ENCODE measurements at places on chromosomes 5 and 9.

- no peaks in the 10 kb centered on the region for H3K4me1 ChIP-seq
- H3K27ac ChIP-seq = no peak overlapping the region
- no peak for DNase-seq
- no peaks in the 10 kb centered on the region for H3K36me3 ChIP-seq
These were observed 653.7 kb downstream of the NR2F1-AS1 start for GRCh38 chr5:92927291-92927778.

- no peak for DNase-seq
- no peaks in the 10 kb centered on the region for H3K4me1 ChIP-seq
- H3K27me3 ChIP-seq = no peaks in the 10 kb centered on the region
- no peaks in the 10 kb centered on the region for H3K36me3 ChIP-seq
- H3K4me3 ChIP-seq = no peak overlapping the region
- H3K27ac ChIP-seq = no peak overlapping the region
These were observed 21.7 kb downstream of the FAT2 start for GRCh38 chr5:151569132-151570046.

- no peaks in the 10 kb centered on the region for H3K36me3 ChIP-seq
- H3K27me3 ChIP-seq = no peaks in the 10 kb centered on the region
- H3K4me1 ChIP-seq = no peaks in the 10 kb centered on the region
- no peak overlapping the region for H3K27ac ChIP-seq
- DNase-seq = peak; percentile 18
These were observed 40.3 kb downstream of the SLC24A2 start for GRCh38 chr9:19748278-19749126.

- H3K4me1 ChIP-seq = peaks cover 6% of the 10 kb centered on the region
- DNase-seq = no peak
- H3K27ac ChIP-seq = no peak overlapping the region
- H3K27me3 ChIP-seq = no peaks in the 10 kb centered on the region
- no peaks in the 10 kb centered on the region for H3K36me3 ChIP-seq
These were observed 20.6 kb upstream of the CAST start for GRCh38 chr5:96641368-96642280.

DNA sequence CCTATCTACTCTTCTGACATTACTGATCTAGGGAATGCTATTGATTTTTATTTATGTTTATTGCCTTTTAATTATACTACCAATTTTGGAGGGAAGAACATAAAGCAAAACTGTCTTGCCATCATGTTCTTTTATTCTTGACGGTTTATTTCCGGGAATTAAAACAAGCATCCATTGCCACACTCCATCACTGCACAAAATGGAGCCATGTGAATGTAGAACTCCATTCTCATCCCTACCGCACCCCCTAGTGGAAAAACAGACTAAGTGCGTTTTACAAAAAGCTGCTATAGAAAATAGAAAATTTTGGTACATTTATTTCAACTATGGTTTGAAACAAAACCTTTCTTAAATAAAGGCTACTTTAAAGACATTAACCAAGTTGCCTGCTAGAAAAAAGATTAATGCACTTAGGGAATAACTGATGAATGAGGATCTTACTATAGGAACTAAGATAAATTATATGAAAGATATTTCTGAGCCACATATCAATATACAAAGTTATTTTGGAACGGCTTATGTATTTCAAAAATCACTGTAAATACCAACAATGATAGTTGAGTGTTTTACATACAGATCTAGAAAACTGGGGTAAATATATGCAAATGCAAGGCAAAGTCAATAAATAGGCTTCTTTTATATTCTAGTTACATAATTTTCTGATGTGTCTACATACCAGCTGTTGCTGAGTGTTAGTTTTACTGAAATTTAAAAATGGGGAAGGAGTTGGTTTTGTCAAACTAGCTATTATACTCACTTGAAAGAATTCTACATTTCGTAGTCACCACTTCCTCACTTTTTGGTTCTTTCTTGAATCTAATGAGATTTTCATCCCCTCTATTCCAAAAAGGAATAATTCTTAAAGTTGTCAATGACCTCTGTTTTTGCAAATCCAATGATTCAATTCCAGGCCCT is 26.5 kb downstream of the OXCT1 start:
- peak; percentile 82 for DNase-seq
- no peak overlapping the region for H3K4me3 ChIP-seq
- H3K27me3 ChIP-seq = no peaks in the 10 kb centered on the region
- H3K27ac ChIP-seq = no peak overlapping the region

GRCh38 chr5:86143837-86144236 is 473.9 kb upstream of the COX7C start:
- no peaks in the 10 kb centered on the region for H3K27me3 ChIP-seq
- H3K4me3 ChIP-seq = no peak overlapping the region
- no peak overlapping the region for H3K27ac ChIP-seq
- DNase-seq = no peak
- H3K36me3 ChIP-seq = no peaks in the 10 kb centered on the region

GRCh38 chr5:8333977-8334376 is 465.0 kb downstream of the MTRR start:
- H3K4me1 ChIP-seq = no peaks in the 10 kb centered on the region
- H3K4me3 ChIP-seq = no peak overlapping the region
- no peak for DNase-seq
- no peaks in the 10 kb centered on the region for H3K36me3 ChIP-seq
- no peak overlapping the region for H3K27ac ChIP-seq

- peaks cover 13% of the 10 kb centered on the region for H3K4me1 ChIP-seq
- peak; percentile 81 for DNase-seq
- no peaks in the 10 kb centered on the region for H3K36me3 ChIP-seq
- no peak overlapping the region for H3K27ac ChIP-seq
- peaks cover 19% of the 10 kb centered on the region for H3K27me3 ChIP-seq
These were observed 308.5 kb downstream of the ADGRV1 start for GRCh38 chr5:90866915-90867731.

DNA sequence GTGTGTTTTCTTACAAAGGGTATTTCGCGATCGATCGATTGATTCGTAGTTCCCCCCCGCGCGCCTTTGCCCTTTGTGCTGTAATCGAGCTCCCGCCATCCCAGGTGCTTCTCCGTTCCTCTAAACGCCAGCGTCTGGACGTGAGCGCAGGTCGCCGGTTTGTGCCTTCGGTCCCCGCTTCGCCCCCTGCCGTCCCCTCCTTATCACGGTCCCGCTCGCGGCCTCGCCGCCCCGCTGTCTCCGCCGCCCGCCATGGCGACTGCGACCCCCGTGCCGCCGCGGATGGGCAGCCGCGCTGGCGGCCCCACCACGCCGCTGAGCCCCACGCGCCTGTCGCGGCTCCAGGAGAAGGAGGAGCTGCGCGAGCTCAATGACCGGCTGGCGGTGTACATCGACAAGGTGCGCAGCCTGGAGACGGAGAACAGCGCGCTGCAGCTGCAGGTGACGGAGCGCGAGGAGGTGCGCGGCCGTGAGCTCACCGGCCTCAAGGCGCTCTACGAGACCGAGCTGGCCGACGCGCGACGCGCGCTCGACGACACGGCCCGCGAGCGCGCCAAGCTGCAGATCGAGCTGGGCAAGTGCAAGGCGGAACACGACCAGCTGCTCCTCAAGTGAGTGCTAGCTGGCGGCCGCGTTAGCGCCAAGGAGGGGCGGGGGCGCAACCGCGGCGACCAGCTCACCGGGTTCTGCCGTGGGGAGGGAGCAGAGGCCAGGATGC is 480 bp downstream of the LMNB1 start:
- peak overlapping the region; percentile 62 for H3K27ac ChIP-seq
- H3K4me3 ChIP-seq = peak overlapping the region; percentile 86
- no peaks in the 10 kb centered on the region for H3K36me3 ChIP-seq
- no peaks in the 10 kb centered on the region for H3K27me3 ChIP-seq
- H3K4me1 ChIP-seq = peaks cover 9% of the 10 kb centered on the region

DNA sequence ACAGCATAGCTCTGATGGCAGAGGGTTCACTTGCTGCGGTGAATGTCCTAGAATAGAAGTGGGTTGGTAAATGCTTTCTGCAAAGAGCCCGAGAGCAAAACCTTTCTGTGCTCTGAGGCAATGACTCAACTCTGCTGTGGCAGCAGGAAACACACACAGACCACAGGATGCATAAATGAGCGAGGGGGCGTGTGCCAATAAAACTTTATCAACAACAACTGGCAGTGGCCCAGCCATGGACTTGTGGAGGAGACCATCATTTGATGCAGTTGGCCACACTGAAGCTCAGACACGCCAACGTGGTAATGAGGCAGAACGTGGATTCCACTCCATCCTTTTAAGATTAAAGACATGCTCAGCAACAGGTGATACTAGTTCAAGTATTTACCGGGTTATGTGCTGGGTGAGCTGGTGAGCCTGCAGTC is 6.8 kb downstream of the MRPL36 start:
- H3K36me3 ChIP-seq = peaks cover under 1% of the 10 kb centered on the region
- peak; percentile 80 for DNase-seq
- H3K27ac ChIP-seq = peak overlapping the region; percentile 67
- H3K4me1 ChIP-seq = peaks cover 52% of the 10 kb centered on the region
- no peak overlapping the region for H3K4me3 ChIP-seq
- no peaks in the 10 kb centered on the region for H3K27me3 ChIP-seq

DNA sequence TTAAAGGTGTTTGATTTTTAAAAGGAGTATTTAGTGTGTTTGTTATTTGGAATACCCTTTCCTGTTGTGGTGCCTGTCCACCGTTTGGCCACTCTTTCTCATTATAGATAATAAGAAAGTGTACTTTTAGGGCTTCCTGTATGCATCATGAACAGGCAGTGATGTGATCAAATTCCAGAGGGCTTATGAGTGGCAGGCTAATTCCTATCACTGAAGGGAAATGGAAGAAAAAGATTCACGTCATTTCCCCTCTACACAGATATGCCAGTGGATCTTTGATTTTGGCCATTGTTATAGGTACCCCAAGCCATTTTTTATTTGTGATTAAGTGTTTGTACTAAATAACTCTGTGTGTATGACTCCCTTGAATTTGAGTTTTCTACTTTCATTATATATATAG is 37.1 kb downstream of the RPS6 start:
- H3K4me1 ChIP-seq = no peaks in the 10 kb centered on the region
- no peaks in the 10 kb centered on the region for H3K27me3 ChIP-seq
- no peak for DNase-seq
- H3K27ac ChIP-seq = no peak overlapping the region
- H3K36me3 ChIP-seq = peaks cover 21% of the 10 kb centered on the region

GRCh38 chr5:68435611-68436010 is 220.1 kb downstream of the PIK3R1 start:
- no peak for DNase-seq
- no peak overlapping the region for H3K4me3 ChIP-seq
- no peaks in the 10 kb centered on the region for H3K36me3 ChIP-seq
- peaks cover 20% of the 10 kb centered on the region for H3K4me1 ChIP-seq
- no peaks in the 10 kb centered on the region for H3K27me3 ChIP-seq

DNA sequence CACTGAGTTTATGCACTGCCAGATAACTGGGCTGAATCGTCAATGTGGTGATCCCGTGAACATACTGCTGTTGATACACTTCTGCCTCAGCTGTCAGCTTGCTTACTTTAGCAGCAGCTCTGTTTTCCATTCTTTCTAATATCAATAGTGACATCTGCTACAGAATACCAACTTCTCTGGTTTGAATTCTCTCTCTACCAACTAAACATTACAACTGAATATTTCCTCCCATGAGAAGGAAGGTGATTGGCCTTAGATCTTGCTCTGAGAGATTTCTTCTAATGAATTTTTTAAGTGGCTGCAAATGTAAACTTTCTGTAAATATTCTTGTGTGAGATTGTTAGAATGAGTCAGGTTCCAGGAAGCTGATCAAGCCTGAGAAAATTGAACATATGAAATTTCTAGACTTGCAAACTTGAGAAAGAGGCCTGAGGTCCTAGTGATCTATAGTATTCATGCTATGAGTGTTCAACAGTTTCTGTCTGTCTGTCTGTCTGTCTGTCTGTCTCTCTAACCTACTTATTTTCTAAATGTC is 205.5 kb upstream of the CDKN2B start:
- no peaks in the 10 kb centered on the region for H3K27me3 ChIP-seq
- peak; percentile 53 for DNase-seq
- H3K4me3 ChIP-seq = no peak overlapping the region
- no peaks in the 10 kb centered on the region for H3K36me3 ChIP-seq

- peaks cover 23% of the 10 kb centered on the region for H3K4me1 ChIP-seq
- no peak for DNase-seq
- no peaks in the 10 kb centered on the region for H3K27me3 ChIP-seq
- no peak overlapping the region for H3K4me3 ChIP-seq
These were observed 51.1 kb downstream of the TTLL11 start for GRCh38 chr9:122042056-122042455.

- H3K27ac ChIP-seq = no peak overlapping the region
- no peaks in the 10 kb centered on the region for H3K36me3 ChIP-seq
- no peak for DNase-seq
- H3K4me1 ChIP-seq = no peaks in the 10 kb centered on the region
- H3K4me3 ChIP-seq = no peak overlapping the region
These were observed 368 bp upstream of the FRMPD1 start for GRCh38 chr9:37650299-37650872.

Data from GM23248 (cell line).